Daoy (cell line): ENCODE measurements at places on chromosomes 4 and X.

- peak; percentile 21 for DNase-seq
Measured at GRCh38 chr4:26116057-26116456, 202.0 kb downstream of the SMIM20 start.

DNA sequence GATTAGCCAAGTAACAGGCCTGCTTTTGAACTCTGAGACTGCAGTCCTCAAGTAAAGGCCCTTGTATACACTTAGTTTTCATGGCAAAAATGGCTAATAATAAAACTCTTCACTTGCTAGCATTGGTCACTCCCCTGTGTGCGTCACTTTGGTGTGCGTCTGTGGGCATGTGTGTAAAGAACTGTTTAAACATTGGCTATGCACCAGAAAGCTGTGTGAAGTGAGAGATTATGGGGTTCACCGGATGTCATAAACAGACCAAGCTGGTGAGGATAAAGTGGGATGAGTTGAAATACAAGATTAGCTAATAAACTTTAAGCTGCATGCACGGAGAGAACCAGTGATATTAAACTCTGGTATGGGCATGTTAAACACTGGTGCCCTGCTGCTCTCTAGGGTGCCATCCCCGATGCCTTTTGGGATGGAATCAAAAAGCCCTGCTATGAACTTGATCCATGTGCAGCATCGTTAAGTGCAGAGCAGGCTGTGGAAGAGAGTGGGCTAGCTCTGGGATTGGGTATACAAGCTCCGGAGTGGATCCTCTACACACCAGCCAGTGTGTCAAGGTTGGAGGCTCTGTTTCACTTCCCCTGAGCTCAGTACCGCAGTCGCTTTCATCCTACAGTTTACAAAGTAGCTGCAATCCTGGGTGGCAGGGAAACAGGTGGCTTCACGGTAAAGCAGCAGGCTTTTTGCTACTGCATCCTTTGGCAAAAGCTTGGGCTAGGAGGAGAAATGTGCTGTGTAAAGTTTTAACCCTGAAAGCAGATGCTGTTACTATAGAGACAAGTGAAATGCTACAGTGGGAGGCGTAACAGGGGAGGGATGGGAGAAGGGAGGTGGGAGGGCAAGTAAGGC is 108.3 kb upstream of the SLC4A4 start:
- no peak for DNase-seq

DNA sequence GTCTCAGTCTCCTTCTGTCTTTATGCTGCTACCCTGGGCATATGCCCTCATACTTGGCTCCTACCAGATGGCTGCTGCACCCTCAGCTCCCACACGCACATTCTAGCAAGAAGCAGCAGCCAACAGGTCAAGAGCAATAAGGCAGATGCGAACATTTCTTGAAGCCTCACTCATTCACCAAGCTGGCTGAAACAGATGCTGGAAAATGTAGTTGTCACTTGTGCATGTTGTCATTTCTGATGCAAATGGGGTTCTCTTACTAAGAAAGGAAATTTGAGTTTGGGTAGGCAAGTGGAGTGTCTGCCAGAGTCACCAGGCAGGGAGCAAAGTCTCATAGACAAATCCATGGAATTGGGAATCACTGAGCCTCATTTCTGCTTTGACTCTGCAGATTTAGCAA is 57.4 kb upstream of the SORBS2 start:
- no peak for DNase-seq

GRCh38 chr4:157005193-157005592 is 33.6 kb upstream of the PDGFC start:
- no peak for DNase-seq

- no peak for DNase-seq
Measured at GRCh38 chr4:170005472-170005871, 20.7 kb downstream of the MFAP3L start.

- no peak for DNase-seq
Measured at GRCh38 chr4:118953276-118953675, 64.6 kb downstream of the SYNPO2 start.

GRCh38 chr4:10003666-10004065 is 17.6 kb downstream of the SLC2A9 start:
- DNase-seq: peak; percentile 36
